Subcutaneous adipose tissue (tissue), 4 donors: ENCODE measurements at places on chromosomes 16 and 17. TPM values are rescaled to one million over a fixed set of nuclear protein-coding genes. Genes with fewer than 3 reads are reported as not detected.

The SLFN14 gene
- total RNA-seq, result not detected

The MYH1 gene
- not detected for total RNA-seq

The EPN2 gene
- 39.0 TPM for total RNA-seq

The GP1BA gene
- total RNA-seq, result not detected

The GPR139 gene
- not detected for total RNA-seq

The SPNS2 gene
- total RNA-seq, result 16.3 TPM

The MT3 gene
- total RNA-seq, result not detected

The WNT9B gene
- not detected for total RNA-seq

The GPR142 gene
- total RNA-seq, result 0.22 TPM

The SLC5A10 gene
- total RNA-seq, result 0.19 TPM
